Large intestine (tissue), 12 donors: ENCODE measurements at places on chromosomes 11 and 22.

DNA sequence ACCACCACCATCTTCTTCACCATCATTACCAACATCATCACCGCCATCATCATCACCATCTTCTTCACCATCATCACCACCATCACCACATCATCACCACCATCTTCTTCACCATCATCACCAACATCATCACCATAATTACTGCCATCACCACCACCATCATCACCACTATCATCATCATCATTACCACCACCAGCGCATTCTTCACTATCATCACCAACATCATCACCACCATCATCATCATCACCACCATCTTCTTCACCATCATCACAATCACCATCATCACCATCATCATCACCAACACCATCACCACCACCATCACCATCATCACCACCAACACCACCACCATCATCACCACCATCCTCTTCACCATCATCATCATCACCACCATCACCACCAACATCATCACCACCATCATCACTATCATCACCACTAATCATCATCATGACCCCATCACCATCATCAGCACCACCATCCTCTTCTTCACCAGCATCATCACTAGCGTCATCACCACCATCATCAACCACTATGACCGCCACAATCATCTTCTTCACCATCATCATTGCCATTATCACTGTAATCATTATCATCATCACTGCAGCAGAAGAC, 303.8 kb downstream of the CTTN start:
- H3K4me1 ChIP-seq = no peaks in the 10 kb centered on the region
- no peak overlapping the region for H3K27ac ChIP-seq
- H3K27me3 ChIP-seq = no peaks in the 10 kb centered on the region
- no peaks in the 10 kb centered on the region for H3K36me3 ChIP-seq

GRCh38 chr11:113274713-113275582, 39.4 kb upstream of the TTC12 start:
- H3K27me3 ChIP-seq = no peaks in the 10 kb centered on the region
- peaks cover 5% of the 10 kb centered on the region for H3K36me3 ChIP-seq
- no peak overlapping the region for H3K4me3 ChIP-seq
- no peak overlapping the region for H3K27ac ChIP-seq
- no peak for DNase-seq

GRCh38 chr11:94652735-94653284, 85.6 kb downstream of the PIWIL4 start:
- H3K36me3 ChIP-seq = no peaks in the 10 kb centered on the region
- H3K27ac ChIP-seq = no peak overlapping the region
- no peak overlapping the region for H3K4me3 ChIP-seq
- H3K27me3 ChIP-seq = no peaks in the 10 kb centered on the region

DNA sequence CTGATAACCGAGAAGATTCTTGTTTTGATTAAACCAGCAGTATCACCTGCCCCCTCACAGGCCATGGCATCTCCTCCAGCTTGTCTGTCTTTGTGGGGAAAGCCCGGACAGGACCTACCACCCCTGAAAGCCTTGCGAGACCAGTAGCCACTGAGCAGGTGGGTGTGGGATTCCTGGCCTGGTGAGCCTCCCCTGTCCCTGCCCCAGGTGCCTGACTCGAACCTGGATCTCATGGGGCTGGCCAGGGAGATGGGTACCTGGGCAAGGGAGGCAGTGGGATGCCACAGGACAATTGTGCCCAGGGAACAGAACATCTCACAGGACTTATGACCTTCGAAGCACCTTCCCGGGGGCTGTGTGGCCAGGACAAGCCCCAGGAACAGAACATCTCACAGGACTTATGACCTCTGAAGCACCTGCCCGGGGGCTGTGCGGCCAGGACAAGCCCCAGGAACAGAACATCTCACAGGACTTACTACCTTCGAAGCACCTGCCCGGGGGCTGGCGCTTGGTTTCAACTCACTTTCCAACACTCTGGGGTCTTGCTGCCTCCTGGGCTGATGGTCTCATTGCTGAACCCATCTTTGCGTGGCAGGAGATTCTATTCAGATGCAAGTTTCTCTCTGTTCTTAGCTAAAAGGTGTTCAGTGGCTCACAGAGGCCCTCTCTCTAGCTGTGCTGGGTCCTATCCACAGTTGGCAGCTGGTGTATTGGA, 854.5 kb downstream of the BRD1 start:
- DNase-seq = no peak
- H3K27me3 ChIP-seq = no peaks in the 10 kb centered on the region
- no peak overlapping the region for H3K27ac ChIP-seq
- no peaks in the 10 kb centered on the region for H3K4me1 ChIP-seq

DNA sequence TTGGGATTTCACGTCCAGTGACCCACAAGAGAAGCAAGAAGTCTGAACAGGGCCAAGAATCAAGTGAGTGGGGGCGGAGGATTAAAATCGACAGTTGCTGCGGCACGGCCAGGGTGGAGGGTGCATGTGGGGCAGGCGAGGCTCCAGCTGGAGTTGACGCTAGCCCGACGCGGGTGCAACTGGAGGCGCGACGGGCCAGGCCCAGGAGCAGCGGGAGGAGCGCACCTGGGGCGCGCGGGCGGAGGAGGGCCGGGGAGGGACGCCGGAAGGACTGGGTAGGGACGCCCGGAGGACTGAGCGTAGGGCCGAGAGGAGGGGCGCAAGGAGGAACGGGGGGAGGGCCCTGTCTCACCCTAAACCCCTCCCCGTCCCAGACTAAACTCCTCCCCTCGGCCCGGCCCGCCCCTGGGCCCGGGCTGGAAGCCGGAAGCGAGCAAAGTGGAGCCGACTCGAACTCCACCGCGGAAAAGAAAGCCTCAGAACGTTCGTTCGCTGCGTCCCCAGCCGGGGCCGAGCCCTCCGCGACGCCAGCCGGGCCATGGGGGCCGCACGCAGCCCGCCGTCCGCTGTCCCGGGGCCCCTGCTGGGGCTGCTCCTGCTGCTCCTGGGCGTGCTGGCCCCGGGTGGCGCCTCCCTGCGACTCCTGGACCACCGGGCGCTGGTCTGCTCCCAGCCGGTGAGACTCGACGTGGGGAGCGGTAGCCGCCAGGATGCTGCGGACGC, at the start of gene IL17RA:
Gene IL17RA (plus strand): TSS at position 447 of the 723 bp plus-strand sequence. CDS start 92 bp downstream, at position 539.
- H3K27ac ChIP-seq = no peak within 1 kb of the TSS
- no peaks in the 10 kb centered on the region for H3K4me1 ChIP-seq
- DNase-seq = peak; percentile 93
- peaks cover 11% of the 10 kb centered on the region for H3K27me3 ChIP-seq
- H3K4me3 ChIP-seq = peak within 1 kb of the TSS; percentile 55

GRCh38 chr11:128695539-128696221, 1.8 kb downstream of the FLI1 start:
- H3K27ac ChIP-seq = no peak overlapping the region
- no peaks in the 10 kb centered on the region for H3K4me1 ChIP-seq
